ENCODE measurements at places on chromosomes 6 and 20. TPM values are rescaled to one million over a fixed set of nuclear protein-coding genes. Genes with fewer than 3 reads are reported as not detected.

PKIG gene
- 210 TPM for polyA plus RNA-seq

CHMP4B gene
- polyA plus RNA-seq, result 78.9 TPM

GPR6 gene
- 7.3 TPM for polyA plus RNA-seq

VSX1 gene
- polyA plus RNA-seq, result not detected

EPB41L2 gene
- polyA plus RNA-seq, result 13.5 TPM

FAXC gene
- 130 TPM for polyA plus RNA-seq

ATP5F1E gene
- 133 TPM for polyA plus RNA-seq

CYP39A1 gene
- polyA plus RNA-seq, result 2.0 TPM

EIF6 gene
- polyA plus RNA-seq, result 154 TPM

SPATS1 gene
- not detected for polyA plus RNA-seq

IP6K3 gene
- polyA plus RNA-seq, result not detected

Measured in neural cell (in vitro differentiated cells).